ENCODE measurements at places on chromosomes 4 and X.
A peak's percentile ranks its signal among the peaks of the same experiment; 100 is the strongest.

DNA sequence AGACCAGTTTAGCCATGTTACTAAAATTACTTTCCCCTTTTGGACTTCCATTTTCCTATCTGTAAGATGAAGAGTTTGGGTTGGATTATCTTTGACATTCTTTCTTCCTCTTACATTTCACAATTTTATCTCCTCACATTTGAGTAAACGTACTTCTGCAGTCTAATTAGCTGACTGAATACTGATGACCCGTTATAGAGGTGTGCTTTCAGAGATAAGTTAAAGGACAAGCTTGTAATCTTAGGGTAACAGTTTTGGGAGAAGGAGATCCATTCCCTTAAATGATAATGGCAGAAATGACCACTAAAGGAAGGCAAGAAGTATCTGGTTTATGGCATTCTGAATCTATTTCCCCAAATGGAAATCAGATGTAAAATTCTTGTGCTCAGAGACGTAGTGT is 222.6 kb upstream of the FTHL17 start:
- DNase-seq = no peak

DNA sequence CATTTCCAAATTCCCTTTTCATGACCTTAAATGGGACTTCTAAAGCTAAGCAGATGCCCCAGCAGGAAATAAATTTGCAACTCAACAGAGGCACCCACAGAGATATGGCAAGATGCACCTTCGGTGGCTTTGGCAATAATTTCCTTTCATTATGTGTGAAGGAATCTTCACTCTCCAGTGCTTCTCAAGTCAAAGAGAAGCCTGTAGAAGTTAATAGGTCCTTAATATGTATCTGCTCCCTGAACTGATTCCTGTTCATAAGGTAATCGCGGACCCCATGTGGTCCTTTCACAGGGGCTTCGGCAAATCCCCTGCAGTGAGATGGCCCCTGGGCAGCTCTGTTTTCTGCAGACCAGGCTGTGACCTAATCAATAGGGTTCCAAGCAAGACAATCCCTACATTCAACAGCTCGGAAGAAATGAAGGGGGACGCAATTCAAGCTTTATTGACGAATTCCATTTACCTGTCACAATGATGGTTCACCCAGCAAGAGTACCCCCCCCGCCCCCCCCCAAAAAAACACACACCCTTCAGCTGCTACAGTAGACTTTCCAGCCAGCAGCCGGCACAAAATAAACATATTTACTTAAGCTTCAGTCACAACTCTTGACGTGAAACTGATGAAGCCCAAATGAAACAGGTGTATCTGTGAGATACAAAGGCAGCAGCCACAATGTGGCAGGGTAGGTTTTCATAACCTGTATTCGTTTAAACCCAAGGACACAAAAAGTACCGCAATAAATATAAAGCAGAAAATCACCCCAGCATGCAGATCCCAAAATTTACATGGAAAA is 35.3 kb downstream of the FAT1 start:
- DNase-seq = no peak

DNA sequence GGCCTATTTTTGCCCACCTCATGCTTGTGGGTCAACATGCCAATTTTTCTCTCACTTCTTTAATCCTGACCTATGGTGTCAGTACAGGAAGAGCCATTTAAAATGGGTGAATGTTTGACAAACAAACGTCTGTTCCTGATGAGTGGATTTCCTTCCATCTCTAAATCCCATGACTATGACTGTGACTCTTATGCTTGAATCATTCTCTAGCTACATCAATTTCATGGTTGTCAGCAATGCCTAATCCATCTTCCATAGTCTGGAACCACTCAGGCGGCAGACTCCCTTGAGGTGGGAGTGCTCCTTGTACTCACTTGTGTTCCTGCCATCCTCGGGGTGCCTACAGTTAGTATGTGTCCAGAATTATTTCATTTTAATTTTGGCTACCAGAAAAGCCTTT is 194.9 kb upstream of the RPS6KA3 start:
- DNase-seq = no peak

DNA sequence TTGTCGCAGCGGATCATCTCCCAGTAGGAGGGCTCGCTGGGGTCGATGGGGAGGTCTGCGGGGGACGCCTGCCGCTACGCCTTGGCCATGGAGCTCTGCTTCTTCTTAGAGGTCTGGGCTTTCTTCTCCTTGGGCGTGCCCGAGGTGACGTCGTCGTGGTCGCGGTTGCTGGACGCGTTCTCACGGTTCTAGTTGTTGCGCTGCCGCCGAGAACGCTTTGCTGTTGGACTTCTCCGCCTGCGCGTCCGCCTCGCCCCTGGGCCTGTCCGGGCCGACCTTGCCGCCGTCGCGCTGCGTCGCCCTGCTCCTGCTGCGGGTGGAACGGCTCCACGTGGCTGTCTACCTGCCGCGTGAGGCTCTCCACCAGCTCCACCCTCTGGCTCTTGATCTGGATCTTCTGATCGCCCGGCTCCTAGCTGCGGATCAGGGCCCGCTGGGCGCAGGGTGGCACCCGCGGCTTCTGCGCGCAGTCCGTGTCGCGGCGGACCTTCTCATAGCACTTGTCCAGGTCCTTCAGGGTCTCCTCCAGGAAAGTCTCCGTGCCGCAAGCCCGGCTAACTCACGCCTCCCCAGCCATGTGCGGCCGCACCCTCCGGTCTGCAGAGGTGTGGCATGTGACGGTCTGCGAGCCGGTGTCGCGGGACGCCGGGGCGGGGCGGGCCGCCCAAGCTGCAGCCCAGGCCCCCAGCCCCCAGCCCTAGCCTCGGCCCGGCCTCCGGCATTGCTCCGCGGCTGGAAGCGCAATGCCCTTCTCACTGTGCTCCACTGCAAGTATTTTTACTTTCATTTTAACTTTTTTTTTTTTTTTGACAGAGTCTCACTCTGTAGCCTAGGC is 40.5 kb upstream of the OGT start:
- DNase-seq = peak; percentile 54

DNA sequence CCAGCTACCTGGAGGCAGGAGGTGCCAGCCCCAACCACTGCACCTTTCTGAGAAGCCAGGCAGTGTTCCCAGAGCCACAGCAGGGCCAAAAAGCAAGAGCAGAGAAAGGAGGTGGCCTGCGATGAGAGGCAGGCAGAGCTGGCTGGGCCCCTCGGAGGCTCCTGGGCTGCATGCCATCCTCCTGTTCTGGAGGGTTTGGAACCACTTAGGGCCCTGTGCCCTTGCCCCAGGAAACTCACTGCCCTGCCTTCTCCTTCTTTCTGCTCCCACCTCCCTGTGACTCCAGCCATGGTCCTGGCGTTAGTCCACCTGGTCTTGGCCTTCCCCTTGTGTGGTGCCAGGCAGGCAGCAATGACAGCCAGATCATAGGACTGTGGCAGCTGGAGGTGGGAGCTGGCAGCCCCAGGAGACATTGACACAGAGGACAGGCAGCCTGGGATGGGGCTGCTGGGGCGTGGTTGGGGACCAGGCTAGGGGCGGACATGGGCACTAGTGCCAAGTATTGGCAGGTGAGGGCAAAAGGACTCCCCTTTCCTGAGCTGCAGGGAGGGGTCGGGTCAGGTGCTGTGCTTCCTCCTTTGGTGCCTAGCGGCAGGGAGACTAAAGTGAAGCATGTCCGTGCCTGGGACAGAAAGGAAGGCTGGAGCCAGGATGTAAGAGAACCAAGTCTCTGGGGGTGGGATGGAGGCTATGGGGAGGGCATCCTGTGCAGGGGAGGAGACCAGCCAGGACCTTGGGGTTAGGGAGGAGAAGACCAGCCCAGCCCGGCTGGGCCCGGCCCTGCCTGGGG is 1.4 kb downstream of the APLN start:
- no peak for DNase-seq

DNA sequence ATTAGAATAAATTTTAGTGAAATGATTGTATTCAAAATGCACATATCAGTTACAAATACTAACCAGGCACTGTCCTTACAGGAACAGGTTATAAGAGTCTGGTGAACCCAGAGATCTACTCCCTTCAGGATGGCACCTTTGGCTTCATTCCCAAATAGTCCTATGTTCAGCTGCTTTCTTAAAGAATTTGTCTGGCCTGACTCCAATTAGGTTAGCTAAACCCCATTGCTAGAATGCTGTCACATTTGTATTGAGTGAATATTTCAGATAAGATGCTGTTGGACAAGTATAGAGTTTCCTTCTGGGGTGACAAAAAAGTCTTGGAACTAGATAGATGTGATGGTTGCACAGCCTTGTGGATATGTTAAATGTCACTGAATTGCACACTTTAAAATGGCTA is 69.4 kb downstream of the EFHC2 start:
- DNase-seq = no peak

GRCh38 chr4:189088780-189089179 is 851.9 kb upstream of the FRG1 start:
- DNase-seq = no peak

- DNase-seq = no peak
Observed at GRCh38 chrX:3462166-3462508, 115.7 kb upstream of the MXRA5 start.

DNA sequence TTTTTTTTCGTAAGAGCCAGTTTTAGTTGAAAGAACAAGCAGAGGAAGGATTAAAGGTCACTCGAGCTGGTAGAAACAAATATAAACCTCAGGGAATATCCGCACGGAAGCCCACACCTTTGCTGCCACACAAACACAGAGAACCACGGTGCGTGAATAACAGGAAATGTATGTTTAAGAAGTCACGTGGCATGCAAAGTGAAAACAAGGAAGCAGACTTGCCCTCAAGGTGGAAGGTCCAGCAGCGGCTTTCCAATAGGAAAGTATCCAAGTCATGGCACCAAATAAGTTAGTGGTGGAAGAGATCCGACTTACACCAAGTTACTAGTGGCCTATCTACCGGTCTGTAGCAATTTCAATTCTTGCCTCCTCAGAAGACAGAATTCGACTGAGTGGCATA is 215.5 kb downstream of the HHIP start:
- DNase-seq = no peak

Data from activated CD4-positive, alpha-beta T cell treated with anti-CD3 and anti-CD28 coated beads for 48 hours (primary cell).